HepG2 (cell line): ENCODE measurements at places on chromosomes 6 and 20. TPM values are rescaled to one million over a fixed set of nuclear protein-coding genes. Genes with fewer than 3 reads are reported as not detected.

DNA sequence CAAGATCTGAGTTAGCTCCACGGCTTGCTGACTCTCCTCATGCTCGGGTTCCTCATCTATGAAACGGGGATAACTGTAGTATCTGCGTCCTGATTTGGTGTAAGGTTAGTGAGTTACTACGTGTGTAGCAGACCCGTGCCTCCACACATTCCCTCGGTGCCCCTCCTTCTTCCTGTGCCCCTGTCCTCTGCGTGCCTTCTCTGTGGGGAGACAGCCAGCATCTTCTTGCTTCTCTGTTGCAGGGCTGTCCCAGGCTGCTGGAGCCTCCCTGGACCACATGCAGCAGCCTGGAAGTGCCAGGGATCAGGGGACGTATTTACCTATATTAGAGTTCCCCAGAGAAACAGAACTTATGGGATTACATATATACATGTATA, 128.6 kb upstream of the PRND start:
- H3K36me3 ChIP-seq, result no peaks in the 10 kb centered on the region
- H3K4me3 ChIP-seq, result peak overlapping the region; percentile 15
- H3K27ac ChIP-seq, result no peak overlapping the region
- peaks cover 22% of the 10 kb centered on the region for H3K4me1 ChIP-seq
- no peaks in the 10 kb centered on the region for H3K27me3 ChIP-seq

DNA sequence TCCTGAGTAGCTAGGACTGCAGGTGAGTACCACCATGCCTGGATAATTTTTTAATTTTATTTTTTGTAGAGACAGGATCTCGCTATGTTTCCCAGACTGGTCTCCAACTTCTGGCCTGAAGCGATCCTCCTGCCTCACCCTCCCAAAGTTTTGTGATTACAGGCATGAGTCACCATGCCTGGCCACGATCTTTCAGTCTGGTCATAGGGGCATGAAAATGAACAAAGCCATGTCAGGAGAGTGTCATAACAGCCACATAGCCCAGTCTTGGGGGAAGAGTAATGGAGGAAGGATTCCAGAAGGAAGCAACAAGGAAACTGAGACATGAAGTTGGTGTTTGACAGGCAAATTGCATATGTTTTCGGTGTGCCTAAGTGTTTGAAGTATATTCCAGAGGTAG, 17.0 kb upstream of the SNX3 start:
- peaks cover 26% of the 10 kb centered on the region for H3K4me1 ChIP-seq
- no peak overlapping the region for H3K27ac ChIP-seq
- H3K4me3 ChIP-seq, result no peak overlapping the region
- H3K36me3 ChIP-seq, result no peaks in the 10 kb centered on the region
- no peak for DNase-seq

- no peaks in the 10 kb centered on the region for H3K36me3 ChIP-seq
- no peaks in the 10 kb centered on the region; the same call in 1 of the 2 replicates for H3K27me3 ChIP-seq
- DNase-seq, result peak; percentile 73
- H3K4me3 ChIP-seq, result no peak overlapping the region
These were observed 89.1 kb upstream of the PHACTR3 start for GRCh38 chr20:59515013-59515905.

CENPW gene
- 94.7 and 133 TPM in 2 replicates for total RNA-seq

DNA sequence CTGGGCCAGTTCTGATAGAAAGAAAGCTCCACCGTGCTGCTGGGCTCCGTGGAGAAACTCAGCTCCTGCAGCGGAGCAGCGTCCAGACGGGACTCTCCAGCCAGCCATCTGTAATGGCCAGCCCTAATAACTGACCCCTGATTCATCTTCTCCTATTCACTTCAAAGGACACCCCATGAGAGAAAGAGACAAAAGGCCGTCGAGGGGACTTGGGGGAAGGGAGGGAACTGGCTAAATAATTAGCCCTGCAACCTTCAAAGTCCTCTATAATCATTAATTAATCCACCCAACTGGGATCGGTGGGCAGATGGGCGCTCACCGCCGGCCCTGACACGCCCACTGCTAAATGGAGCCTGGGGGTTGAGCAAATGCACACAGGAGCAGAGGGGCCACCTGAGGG, 512.4 kb downstream of the CD83 start:
- no peaks in the 10 kb centered on the region for H3K36me3 ChIP-seq
- no peak overlapping the region for H3K27ac ChIP-seq
- H3K27me3 ChIP-seq, result no peaks in the 10 kb centered on the region
- DNase-seq, result no peak
- no peak overlapping the region for H3K4me3 ChIP-seq

DNA sequence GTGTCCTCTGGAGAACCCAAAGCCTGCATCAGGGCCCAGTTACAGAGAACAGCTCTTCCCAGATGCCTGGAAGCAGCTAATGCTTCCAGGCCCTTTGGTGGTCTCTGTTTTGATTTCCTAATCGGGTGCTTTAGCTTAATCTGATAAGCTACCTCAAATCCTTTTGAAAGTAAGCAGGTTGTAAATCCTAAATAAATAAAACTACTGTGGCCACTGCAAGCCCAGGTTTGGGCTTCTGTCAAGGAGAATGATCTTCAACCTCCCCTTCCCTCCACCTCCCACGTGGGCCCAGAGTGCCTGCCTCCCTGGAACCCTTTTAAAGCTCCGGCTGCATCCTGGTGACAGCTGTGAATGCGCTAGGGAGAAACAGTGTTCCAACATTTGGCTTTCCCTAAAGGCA, 25.2 kb upstream of the FYN start:
- H3K27me3 ChIP-seq, result peaks cover 7% of the 10 kb centered on the region; the same call in 1 of the 3 replicates
- DNase-seq, result peak; percentile 12
- no peaks in the 10 kb centered on the region for H3K36me3 ChIP-seq
- no peak overlapping the region for H3K4me3 ChIP-seq
- H3K27ac ChIP-seq, result no peak overlapping the region
